8988T (cell line): ENCODE measurements at places on chromosomes 13 and 19.
A peak's percentile ranks its signal among the peaks of the same experiment; 100 is the strongest.

DNA sequence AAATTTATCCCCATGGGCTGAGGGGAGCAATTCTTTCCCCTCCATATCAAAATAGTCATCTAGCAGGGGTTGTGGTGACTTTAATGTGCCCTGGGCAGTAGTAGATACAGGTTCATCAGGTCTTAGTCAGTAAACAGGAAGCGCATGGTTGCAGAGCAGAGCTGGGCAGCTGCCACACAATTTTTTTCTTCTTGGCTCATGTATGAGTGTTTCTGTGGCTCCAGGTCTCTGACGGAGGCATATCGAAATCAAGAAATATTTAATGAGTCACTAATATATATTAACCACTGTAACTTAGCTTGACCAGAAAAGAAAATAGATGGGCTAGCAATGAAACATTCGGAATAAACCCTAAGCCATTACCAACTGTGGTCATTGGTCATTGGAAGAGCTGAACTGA, 68.4 kb upstream of the UBL3 start:
- DNase-seq: no peak

GRCh38 chr13:80360453-80360800, 19.5 kb upstream of the SPRY2 start:
- no peak for DNase-seq

- no peak for DNase-seq
Measured at GRCh38 chr19:16836115-16837034, 7.2 kb downstream of the SIN3B start.

DNA sequence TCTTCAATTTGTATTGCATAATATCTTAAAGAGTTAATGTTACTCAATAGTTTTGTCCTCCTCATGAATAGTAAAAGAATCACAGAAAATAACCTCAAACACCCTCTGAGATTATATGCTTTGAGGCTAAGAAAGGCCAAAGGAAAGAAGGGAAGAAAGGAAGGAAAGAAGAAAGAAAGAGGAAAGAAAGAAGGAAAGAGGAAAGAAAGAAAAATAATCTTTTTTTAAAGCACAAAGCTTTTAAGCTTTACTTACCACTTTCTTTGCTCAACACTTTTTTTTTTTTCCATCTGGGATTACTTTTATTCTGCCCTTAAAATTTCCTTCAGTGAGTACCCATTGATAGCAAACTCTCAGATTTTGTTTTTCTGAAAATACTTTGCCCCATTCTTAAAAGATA, 369.1 kb downstream of the FGF9 start:
- no peak for DNase-seq

- no peak for DNase-seq
Measured at GRCh38 chr19:3068071-3068470, 5.8 kb upstream of the TLE5 start.

GRCh38 chr13:79508224-79508961, 27.4 kb downstream of the NDFIP2 start:
- DNase-seq: no peak

GRCh38 chr13:26050568-26051230, 1.1 kb downstream of the SHISA2 start:
- peak; percentile 53 for DNase-seq

DNA sequence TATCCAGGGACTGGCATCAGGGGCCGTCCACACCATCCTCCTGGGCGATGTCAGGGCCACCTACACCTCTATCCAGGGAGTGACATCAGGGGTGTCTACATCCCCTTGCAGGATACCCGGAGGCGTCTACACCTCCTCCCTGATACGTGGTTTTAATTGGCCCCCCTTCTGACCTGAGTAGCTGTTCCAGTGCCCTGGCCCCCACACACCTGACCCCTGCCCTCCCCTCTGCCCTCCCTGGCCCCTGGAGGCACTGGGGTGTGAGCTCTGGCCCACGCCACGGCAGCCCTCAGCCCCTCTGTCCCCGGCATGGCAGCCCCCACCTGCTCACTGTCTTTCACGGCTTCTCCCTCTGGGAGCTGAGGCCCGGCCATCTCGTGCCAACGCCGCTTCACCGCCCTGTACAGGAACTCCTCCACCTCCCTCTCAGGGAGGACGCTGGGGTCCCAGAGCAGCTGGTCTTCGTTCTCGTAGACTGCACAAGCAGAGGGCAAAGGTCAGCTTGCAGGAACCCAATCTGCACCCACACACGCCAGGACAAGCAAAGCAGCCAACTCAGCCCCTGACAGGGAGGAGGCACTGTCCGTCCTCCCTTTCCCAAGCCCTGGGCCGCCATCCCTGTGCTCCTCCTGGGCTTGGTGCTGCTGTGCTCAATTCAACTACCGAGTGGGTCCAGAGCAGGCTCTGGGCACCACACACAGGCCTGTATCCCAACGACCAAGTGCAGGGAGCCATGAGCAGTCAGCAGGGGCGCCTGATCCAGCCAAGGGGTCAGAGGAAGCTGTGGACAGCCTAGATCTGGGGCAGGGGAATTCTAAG, 22.2 kb upstream of the PLPP2 start:
- no peak for DNase-seq

- DNase-seq: no peak
Measured at GRCh38 chr13:97114651-97115050, 107.5 kb upstream of the MBNL2 start.

GRCh38 chr13:100957741-100958140, 283.1 kb upstream of the TMTC4 start:
- DNase-seq: no peak

DNA sequence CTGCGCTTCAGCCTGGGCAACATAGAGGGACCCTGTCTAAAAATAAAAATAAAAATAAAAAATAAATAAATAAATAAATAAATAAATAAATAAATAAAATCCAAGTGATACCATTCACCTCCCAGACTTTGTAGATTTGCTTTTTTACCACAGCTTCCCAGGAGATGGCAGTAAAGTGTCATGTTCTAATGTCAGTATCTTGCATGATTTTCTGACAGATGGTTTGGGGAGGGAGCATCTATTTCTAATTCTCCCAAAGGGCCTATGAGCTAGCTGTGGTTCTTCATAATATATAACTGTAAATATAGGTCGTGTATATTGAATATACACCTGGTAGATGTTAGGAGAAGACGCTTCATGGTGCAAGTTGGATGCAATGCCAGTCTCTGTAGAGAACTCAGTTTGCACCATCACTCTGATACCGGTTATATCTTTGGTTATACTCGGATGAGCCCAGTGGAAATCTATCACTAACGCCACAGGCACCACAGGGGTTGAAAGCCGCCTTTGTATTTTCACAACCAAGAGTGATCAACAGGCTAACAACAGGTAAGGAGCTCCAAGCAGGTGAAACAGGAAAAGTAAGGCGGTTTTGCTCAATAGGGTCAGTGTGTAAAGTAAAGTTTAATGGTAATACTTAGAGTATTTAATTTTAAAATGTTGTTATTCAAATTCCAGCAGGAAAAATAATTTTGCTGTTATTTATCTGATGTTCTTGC, 13.9 kb downstream of the APLP1 start:
- DNase-seq: no peak

GRCh38 chr13:35309706-35310105, 166.8 kb downstream of the MAB21L1 start:
- DNase-seq: no peak

GRCh38 chr19:45045671-45046353, 7.0 kb downstream of the CLASRP start:
- no peak for DNase-seq

DNA sequence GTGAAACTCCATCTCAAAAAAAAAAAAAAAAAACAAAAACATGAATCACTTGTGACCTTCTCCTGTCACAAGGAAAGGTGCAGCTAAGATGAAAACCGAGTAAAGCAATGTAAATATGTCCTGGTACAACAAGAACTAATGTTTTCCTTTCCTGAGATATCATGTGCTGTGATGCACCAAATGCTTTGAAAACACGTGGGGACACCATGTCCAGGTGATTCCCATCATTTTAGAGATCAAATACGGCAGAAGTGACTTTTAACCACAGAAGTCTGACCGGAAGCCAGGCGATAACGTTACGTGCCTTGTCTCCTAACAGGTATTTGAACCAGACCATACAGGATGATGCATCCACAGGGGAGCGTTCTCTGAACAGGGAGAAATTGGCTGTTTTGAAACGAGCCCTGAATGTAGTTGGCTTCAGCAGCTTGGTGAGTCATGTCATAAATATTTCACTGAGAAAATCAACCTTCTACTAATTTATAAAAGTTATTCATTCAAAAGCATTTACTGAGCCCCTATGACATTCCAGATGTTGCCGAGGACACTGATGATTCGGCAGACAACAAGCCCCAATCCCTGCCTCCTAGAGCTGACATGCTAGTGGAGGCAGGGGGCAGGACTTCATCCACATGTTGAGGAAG, 328.1 kb downstream of the MYO16 start:
- no peak for DNase-seq

DNA sequence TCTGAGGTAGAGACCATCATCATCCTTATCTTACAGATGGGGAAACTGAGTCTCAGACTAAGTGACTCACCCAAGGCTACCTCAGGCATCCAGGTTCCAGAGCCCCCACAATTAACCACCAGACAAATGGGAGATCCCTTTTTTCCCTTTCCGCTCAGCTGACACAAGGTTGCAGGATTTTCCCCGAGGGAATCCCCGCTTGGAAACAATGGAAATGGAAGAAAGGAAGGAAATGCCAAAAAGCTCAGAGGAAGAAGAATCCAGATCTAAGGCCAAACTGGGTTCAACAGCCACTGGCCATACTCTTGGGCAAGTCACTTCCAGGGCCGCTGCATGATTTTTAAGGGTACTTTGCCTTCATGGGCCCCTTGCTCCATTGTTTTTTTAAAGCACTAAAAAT, 1.6 kb downstream of the ZNF71 start:
- no peak for DNase-seq

DNA sequence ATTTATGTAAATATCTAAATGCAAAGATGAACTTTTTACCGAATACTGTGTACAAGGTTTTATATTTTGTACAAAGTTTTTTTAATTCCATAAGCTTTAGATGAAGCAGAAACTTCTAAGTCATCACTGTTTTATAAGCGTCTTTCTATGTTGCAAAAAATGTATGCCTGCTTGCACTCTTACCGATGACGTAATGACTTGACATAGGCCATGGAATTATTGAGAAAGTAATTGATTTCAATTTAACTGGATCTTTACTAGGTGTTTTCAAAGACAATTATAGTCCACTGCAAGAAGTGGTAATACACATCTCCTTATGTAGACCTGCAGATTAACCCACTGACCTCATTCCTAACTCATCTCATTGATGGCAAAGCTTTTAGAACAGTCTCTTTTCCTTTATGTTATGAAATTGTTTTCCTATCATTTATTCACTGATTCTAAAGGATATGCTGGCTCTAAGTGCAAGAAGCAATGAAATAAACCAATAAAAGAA, 10.4 kb downstream of the DACH1 start:
- DNase-seq: no peak

DNA sequence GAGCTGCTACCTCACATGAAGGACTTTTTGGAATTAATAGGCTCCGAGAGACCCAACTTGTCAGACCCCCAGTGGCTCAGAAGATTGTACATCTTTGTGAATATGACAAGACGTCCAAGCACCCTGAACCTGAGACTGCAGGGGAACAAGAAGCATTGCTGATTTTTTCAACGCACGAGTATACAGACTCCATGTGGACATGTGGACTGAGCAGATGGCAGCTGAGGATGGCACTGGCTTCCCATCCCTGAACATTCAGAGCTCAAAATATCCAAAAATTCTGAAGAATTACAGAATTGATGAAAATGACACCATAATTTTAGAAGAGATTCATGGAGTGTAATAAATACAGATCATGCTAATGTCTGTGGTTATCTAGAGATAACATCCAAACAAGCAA, 254.1 kb downstream of the MZT1 start:
- DNase-seq: no peak

DNA sequence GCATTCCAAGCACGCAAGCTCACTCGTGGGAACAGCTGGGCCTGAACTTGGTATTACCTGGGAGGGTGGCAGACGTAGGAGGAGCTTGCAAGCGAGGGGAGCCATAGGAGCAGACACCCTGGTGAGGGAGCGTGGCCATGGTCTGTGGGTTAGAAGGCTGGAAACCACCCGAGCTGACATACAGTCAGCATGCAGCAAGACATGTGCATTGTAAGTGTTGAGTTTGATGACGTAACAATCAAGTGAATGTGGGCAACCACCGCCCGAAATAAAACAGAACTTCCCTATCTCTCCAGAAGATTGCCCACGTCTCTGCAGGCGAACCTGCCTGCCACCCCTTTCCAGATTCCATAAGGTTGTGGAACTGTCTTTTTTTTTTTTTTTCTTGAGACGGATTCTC, 26.8 kb downstream of the UBXN6 start:
- no peak for DNase-seq

DNA sequence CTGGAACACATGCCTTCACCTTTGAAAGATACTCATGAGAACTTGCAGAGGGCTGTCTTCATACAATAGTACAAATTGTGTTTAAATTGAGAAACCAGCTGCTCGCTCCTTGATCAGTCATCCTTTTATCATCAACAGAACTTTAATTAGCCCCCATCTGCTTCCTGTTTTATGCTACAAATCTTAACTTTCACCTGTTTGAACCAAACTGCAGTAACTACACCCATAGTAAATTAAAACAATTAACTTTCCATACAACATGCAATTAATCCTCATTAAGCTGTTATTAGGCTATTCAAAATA, 85.2 kb downstream of the FOXO1 start:
- no peak for DNase-seq

DNA sequence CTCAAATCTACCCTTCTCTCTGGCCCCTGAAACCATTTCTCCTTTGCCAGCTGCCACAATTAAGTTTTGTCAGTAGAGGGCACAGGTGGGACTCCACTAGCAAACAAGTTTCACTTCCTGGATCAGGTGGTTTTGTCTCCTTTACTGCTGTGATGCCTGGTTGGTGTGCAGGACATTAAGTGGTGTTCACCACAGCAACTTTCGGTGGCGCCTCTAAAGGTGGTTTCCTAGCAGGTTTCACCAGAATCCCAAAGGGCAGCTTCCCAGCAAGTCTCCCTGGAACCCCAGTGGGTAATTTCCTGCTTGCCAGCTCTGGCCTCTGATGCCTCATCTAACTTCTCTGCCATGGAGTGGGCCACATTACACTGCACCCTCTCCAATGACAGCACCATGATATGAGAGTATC, 16.6 kb downstream of the MED4 start:
- peak; percentile 15 for DNase-seq

- no peak for DNase-seq
Measured at GRCh38 chr19:14440049-14440448, 6.9 kb downstream of the PKN1 start.

DNA sequence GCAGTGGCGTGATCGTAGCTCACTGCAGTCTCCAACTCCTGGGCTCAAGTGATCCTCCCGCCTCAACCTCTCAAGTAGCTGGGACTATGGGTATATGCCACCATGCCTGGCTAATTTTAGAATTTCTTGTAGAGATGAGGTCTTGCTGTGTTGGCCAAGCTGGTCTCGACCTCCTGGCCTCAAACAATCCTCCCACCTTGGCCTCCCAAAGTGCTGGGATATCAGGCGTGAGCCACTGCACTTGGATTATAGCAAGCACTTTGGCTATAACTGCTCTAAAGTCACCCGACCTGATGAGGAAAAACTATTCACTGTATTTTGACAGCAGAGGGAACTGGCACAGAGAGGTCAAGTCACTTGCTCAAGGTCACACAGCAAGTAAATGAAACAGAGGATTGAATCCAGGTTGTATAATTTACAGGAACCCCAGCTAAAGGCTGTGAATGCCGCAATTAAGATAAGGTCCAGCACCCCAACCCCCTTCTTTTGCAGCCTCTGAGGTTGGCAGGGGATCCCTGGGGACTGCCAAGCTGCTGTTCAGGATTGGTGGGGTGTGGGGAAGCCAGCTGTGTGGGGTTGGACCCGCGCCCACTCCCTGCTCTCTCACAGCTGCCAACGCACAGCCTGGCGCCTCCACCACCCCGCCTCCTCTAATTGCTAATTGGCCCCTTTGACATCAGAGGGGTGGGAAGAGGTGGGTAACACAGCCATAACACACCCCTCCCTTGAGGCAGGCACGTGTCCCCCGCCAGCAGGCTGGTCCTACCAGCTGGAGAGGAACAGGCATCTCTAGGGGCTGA, 6.0 kb downstream of the TMIGD2 start:
- no peak for DNase-seq
